ENCODE measurements at places on chromosomes 16 and 17.

GRCh38 chr16:11667824-11668622, at the start of gene SNN:
SNN (plus strand) TSS chr16:11668455; CDS start chr16:11676060, 7,605 bp downstream.
- DNase-seq, result peak; percentile 70

DNA sequence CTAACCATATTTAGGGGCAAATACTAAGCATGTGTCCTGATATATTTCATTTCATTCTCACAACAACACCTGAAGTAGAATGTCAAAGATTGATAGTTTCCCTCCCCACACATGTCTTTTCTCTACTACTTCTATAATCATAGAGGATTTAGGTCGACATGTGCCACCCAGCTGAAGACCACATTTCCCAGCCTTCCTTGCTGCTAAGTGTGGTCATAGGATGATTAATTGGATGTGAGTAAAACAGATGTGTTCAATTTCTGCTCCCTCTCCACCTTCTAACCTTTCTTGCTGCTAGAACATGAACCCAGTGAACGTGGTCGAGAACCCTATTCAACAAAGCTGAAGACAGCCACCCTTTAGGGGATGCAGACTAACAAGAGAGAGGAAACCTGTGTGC, 18.8 kb upstream of the HLF start:
- no peak for DNase-seq

DNA sequence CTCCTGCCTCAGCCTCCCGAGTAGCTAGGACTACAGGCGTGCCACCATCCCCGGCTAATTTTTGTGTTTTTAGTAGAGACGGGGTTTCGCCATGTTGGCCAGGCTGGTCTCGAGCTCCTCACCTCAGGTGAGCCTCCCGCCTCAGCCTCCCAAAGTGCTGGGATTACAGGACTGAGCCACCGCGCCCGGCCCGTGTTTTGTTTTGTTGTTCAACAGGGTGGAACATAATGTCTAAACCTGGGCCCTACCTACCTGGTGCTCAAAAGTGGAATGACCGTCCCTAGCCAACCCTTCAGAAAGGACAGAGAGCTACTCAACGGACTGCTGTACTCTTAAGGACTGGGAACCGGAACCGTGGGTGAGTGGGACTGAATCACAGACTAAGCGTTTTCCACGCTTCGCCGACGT, 772 bp upstream of the KIF22 start:
- no peak for DNase-seq

GRCh38 chr17:64778240-64779097, 116.4 kb upstream of the SMURF2 start:
- DNase-seq, result no peak

DNA sequence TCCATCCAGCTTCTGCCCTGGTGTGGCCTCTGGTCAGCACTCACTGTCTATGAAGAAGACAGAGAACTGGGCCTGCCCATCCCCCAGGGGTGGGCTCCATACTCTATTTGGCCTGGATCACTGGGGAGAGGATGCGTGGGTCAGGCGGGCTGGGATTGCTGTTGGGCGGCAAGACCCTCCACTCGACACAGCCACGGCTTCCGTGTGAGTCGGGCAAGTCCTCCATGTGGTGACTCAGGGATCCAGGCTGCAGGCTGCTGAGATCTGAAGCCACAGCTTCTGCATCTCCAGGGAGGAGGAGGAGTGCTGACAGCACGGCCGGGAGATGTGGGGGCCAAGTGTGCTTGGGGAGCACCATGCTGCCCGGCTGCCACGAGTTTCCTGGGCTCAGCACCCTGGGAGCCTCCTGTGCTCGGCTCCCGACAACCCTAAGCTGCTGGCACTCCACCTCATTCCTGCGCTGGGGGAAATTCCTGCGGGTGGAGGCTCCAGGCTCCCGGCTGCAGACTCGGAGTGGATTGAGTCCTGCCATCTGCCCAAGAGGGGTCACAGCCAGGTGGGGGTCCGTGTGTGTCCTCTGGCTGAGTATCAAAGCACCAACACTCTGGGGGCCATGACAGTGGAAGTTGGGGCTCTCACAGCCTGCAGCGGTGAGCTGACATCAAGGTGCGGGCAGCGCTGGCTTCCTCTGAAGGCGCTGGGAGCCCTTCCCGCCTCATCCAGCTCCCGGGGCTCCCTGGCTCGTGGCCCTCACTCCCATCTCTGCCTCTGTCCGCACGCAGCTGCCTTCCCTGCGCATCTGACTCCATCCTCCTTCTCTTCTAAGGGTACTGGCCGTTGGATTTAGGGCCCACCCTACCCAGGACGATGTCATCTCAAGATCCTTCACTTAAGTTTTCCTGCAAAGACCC, 24.4 kb upstream of the CBFA2T3 start:
- DNase-seq, result no peak

DNA sequence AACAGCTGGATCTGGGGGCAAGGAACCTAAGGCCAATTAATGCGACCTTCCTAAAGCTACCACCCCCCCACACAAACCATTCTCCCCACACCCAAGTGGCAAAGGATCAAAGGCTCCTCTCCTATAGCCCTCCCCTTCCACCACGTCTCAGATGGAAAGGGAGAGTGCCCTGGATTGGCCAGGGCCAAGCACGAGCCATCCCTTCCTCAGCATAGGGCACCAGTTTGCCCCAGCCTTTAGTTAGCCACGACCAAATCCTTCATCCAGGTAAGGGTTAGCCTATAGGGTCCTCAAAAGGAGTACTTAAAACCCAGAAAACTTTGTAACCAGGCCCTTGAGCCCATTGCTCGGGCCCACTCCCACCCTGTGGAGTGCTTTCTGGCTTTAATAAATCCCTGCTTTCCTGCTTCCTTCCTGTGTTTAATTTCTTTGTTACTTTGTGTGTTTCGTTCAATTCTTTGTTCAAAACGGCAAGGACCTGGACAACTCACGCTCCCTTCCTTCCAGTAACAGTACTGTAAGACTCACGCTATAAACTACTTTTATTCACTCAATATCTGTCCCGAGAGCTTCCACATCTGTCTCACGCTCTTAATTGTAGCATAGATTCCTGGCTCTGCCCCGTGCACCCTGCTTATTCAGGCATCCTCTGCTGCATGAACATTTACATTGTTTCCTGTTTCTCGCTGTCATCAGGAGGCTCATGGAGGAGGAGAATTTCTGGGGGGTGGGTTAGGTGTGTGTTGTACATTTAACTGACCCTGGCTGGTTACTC, 62.3 kb downstream of the TNFRSF13B start:
- DNase-seq, result no peak

- DNase-seq, result no peak
These were observed 14.4 kb downstream of the NLRC5 start for GRCh38 chr16:57003439-57004386.

DNA sequence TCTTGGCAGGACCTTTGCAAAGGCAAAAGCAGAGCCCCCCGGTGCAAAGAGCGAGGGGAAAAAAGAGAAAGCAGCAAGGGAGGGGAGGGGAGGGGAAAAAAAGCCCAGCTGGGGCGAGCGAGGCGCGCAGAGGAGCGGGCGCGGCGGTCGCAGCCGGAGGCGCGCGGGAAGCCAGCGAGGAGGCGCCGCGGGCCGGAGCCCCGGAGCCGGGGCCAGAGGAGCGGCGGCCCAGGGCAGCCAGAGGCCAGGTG, 129 bp downstream of the IRX5 start:
- DNase-seq, result no peak

DNA sequence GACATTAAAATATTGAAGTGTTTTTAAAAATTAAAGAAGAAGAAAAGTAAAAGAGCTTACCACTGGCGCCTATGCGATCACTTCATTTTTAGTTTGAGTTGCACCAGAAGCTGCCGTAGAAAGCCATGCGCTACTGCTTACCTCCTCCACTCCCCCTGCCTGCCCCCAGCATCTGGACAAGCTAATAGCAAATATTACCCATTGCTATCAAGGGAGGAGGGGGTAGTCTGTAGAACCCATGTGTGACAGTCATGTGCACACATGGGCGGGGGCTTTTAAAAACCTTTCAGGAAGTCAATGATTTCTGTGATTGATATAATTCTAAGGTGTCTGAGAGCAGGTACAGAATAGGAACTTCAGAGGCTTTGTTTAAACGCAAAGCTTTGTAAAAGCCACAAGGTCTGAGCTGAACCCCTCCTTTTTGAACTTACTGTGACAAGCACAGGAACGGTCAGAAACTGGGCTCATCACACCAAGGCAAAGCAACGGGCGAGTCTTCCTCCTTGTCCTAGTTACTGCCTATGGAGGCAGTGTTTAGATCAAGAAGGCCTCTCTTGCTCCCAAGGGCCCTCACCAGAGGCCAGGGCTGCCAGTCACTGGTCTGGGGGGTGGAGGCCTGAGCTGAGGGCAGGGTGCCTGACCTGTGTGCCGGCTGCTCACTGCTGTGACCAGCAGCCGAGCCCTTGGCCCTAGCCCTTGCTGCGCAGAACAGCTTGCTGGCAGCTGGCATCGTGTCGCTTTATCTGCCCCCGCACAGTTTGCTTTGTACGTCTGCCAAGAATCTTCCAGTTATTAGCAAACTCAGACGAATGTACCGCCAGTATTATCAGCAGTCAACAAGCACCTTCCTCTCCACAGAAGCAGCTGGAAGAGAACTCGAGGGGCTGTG, 15.0 kb downstream of the GINS2 start:
- no peak for DNase-seq

DNA sequence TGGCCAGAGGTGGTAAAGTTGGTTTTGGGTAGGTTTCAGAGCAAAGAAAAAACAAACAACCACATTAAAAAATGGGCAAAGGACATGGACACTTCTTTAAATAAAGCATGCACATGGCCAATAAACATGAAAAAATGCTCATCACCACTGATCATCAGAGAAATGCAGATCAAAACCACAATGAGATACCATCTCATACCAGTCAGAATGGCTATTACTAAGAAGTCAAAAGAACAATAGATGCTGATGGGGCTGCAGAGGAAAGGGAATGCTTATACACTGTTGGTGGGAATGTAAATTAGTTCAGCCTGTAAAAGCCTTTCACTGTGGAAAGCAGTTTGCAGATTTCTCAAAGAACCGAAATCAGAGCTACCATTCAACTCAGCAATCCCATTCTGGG, 598.4 kb upstream of the SOX9 start:
- no peak for DNase-seq

DNA sequence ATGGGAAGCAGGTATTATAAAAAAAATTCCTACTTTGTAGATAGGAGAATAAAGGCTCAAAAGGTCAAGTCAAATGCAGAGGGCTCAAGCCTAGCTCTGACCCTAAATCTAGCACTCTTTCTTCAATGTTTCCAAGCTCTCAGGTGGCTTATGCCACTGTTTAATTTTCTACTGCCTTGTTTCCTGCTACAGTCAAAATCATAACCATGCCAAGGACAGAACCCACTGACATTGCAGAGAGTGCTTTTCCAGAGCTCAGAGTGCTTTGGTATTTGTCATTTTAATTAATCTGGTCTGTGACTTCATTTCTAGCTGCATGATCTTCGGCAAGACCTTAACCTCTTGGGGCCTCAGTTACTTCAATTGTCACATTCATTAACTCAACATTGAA, 344.7 kb downstream of the CA10 start:
- no peak for DNase-seq

- no peak for DNase-seq
These were observed 2.6 kb downstream of the NHERF2 start for GRCh38 chr16:2029350-2029749.

GRCh38 chr17:51128076-51128475, 7.4 kb upstream of the SPAG9 start:
- no peak for DNase-seq
